Fibroblast of skin of scalp (primary cell): ENCODE measurements at places on chromosomes 2 and 18.
A peak's percentile ranks its signal among the peaks of the same experiment; 100 is the strongest.

DNA sequence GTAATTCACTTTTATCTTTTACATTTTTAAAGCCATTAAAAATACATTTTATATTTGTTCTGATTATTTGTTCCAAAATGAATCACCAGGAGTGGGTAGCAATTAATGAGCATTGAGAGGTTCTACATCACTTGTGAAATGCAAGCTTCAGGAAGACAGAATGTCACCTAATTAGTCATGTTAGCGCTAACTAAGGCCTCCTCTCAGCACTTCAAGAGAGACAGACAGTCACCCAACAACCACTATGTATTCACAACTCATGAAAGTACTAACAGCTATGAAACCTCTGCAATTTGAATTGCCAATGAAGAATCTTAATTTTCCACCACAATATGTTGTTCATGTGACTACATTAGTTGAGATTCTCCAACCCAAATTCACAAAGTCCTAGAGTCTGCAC, 611.0 kb downstream of the KCNJ3 start:
- DNase-seq: no peak

DNA sequence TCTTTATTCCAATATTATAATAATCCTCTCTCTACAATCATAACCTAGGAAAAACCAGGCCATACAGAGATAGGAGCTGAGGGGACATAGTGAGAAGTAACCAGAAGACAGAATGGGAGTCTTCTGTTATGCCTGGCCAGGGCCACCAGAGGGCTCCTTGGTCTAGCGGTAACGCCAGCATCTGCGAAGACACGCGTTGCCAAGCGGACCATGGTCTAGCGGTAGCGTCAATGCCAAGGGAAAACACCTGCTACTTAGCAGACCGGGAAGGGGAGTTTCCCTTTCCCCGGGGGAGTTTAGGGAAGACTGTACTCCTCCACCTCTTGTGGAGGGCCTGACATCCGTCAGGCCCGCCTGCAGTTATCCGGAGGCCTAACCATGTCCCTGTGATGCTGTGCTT, 36.6 kb downstream of the ARL6IP6 start:
- peak; percentile 20 for DNase-seq

DNA sequence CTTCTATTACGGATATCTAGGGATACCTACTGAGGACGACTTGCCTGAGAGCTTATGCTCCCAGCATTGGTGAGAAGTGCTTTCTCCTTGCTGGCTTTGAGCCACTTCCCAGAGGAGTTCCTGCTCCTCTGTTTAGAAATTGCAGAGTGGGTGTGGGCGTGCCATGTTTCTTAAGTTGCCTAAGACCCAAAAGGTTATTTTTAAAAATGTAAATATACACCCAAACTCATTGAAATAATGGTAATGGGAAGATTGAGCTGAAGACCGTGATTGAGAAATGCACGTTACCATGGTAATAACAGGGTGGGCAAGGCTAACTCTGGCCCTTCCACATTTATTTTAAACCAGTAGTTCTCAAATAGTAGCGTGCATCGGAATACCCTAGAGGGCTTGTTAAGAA, 17.2 kb upstream of the TMEM200C start:
- no peak for DNase-seq

GRCh38 chr2:211437396-211437795, 881.0 kb downstream of the CPS1 start:
- DNase-seq: no peak

- no peak for DNase-seq
Observed at GRCh38 chr2:177052471-177052870, 160.1 kb upstream of the HNRNPA3 start.

DNA sequence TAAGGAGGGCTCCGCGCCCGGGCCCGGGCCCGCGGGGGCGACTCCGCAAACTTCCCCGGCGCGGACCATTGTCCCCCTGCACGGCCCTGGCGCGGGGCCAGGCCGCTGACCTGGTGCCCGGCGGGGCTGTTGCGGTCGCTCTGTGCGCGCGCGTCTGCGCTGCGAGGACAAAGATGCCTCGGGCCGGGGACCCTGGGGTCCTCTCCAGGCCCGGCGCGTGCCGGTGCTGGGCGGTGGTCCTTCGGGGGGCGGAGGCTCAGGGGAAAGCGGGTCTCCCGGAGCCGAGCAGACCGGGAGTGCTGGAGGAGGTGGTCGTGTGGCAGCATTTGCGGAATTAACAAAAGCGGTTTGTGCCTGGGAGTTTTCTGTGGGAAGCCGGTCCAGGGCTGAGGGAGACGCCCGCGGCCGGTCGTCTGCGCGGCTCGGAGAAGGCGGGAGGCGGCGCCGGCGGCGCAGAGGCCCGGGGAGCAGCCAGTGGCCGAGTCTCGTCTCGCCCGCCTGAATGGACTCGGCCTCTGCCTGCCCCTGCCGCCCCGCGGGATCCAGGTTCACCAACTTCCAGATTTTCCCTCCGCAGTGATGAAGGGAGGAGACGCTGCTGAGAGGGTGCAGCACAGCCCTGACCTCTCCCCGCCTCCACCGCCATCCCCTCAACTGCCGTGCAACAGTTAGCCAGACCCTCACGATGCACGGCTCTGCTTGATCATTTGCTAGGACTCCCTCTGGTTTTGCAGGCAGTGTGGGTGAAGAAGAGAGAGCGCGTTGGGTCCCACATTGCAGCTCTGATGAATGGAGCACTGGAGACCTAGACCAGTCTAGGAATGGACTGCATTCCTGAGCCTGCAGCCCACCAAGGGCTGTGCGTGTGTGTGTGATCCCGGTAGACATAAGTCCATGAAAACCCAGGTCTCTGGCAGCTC, 705 bp downstream of the EFR3B start:
- DNase-seq: peak; percentile 21

DNA sequence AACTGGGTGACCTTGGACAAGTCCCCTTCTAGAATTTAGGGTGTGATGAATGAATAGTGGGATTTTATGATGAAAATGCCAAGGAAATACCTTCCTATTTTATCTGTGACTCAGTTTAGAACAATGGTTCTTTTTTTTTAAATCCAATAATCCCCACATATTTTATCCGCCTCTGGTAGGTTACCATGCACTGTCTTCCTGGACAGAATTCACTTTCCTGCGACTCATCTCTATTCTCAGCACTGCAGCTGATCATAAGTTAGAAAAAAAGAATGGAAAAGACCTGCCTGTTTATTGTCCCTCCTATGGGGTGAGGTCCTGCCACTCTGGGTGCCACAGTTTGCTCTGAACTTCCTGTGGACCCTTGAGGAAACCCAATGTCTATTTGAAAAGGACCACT, 73.1 kb downstream of the IRS1 start:
- DNase-seq: peak; percentile 15

DNA sequence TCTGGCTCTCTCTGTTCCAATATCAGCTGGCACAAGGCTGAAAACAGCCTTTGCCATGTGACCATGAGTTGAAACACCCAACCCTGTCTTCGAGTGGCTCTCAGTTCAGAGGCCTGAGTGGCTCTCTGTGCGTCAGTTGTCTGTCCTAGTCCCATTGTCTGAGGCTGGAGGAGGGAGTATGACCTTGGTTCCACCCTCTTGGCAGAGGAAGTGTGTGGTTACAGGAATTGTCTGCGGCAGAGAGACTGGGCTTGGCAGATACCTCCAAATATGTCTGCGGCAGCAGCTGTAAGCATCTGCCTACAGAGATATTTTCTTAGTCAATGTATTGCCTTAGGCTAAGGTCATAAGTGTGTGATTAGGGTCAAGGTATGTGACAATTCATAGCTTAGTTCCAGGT, 32.6 kb downstream of the CNGA3 start:
- DNase-seq: peak; percentile 27

- no peak for DNase-seq
Observed at GRCh38 chr2:142426064-142426463, 295.2 kb upstream of the LRP1B start.

GRCh38 chr2:44932564-44933392, 8.7 kb upstream of the SIX3 start:
- DNase-seq: no peak

DNA sequence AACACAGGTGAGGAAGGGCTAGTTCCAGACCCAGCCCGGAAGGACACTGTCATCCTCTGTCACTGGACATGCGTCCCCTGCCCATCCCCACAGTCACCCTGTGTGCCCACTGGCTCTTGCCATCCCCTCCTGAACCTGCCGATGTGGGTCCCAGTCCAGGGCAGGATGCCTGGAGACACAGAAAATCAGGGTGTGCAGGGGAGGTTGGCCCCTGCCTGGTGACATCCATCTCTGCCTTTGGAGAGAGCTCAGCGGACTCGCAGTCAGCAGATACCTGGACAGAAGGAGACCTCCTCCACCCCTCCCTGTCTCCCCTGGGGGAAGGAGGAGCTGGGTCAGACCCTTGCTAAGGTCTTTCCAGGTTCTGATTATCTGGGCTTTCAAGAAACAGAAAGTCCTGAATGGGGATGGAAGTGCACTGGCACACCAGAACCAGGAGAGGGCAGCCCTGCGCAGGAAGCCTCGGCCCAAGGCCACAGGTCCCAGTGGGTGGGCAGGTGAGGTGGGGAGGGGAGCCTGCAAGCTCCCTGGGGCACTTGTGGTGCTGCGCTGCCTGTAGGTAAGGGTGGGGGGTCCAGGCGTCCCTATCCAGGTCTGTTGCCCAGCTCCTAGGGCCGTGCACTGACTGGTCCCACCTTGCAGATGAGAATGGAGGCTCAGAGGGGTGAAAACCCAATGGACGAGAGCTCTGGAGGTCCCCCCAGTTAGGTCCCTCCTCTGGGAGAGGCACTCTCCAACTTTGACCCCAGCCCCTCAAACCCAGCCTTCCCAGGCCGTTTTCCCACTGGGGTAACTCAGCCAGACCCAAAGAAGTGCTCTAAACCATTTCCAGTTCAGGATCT, 9.7 kb upstream of the OTOS start:
- peak; percentile 13 for DNase-seq

DNA sequence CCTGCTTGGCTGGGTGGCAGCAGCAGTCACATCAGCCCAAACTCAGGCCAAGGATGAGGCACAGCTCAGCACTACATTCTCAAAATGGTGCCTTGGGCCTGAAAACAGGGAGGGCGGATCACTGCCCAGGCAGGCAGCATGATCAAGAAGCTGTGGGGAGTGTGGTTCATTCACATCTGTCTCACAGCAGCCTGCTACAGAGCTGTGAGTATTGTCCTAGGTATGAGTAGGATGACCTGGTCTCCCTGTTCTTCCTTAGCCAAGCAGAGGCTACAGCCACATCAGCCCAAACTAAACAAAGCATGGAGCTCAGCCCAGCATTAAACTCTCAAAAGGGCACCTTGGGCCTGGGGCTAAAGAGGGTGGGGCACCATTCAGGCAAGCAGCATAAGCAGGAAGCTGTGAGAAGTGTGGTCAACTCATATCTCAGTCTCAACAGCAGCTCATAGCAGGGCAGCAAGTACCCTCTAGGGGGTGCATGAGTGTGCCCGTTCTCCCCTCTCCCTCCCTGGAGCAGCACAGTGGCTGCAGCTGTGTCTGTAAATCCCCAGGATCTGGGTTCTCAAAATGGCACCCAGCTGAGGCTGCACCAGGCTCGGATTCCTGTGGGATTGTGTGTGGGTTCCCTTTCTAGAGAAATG, 139.6 kb downstream of the TRABD2A start:
- peak; percentile 22 for DNase-seq

DNA sequence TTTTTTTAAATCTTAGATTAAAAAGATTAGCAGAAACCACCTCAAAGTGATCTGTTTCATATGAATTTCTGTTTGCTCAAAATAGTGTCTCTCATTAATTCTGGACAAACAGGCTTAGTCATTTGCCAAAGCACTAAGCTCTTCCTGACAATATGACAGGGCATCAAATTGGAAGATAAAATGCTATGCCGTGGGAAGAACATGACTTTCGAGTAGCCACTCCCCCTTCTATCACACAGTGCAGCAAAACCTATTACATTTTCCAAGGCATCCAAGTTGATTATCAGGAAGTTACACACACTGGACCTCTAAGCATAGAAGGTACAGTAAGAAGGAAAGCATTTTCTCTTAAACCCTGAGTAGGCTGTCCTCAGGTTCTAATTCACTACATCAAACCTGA, 89.5 kb downstream of the STK39 start:
- no peak for DNase-seq

GRCh38 chr2:149223472-149224095, 106.8 kb upstream of the LYPD6 start:
- no peak for DNase-seq

- peak; percentile 55 for DNase-seq
Observed at GRCh38 chr18:32661486-32662299, 111.1 kb downstream of the KLHL14 start.

DNA sequence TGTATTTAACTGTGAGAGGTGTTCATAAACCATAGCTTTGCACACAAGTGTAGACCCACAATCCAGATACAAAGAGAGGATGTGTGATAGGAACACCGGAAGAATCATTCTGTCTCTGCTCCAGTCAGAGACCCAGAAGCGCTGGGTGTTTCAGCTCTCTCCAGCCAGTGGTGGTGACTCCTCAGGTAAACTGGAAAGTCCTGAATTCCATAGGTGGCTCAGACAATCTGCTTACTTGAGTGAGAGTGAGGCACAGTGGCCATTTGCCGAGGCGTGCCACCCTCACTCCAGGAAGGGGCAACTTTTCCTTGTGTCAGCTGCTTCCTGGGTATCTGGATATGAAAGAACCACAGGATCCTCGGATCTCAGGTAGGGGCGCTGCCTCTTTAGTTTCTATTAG, 171.5 kb downstream of the KCNS3 start:
- DNase-seq: no peak

DNA sequence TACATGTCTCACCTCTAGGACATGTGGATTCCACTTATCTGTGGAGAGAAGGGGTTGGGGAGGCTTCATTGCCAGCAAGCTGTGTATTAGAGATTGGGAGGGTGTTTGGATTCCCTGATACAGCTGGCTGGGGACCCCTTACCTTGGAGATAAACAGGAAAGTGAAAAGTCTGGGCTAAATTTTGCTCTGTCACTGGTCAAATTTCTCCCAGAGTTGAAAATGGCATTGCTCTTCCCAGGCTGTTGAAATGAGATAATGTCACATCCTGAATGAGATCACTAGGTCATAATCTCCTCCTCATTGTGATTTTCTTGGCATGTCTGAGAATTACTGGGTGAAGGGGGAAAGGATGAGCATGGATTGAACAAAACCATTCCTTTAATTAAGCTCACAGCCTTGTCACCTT, 265.0 kb upstream of the PARD3B start:
- DNase-seq: no peak

- DNase-seq: peak; percentile 23
Observed at GRCh38 chr2:74384051-74384450, 3.9 kb upstream of the DCTN1 start.

- no peak for DNase-seq
Observed at GRCh38 chr18:13893418-13893760, 21.9 kb downstream of the MC2R start.

GRCh38 chr2:173288561-173288960, 66.1 kb upstream of the CDCA7 start:
- peak; percentile 49 for DNase-seq

DNA sequence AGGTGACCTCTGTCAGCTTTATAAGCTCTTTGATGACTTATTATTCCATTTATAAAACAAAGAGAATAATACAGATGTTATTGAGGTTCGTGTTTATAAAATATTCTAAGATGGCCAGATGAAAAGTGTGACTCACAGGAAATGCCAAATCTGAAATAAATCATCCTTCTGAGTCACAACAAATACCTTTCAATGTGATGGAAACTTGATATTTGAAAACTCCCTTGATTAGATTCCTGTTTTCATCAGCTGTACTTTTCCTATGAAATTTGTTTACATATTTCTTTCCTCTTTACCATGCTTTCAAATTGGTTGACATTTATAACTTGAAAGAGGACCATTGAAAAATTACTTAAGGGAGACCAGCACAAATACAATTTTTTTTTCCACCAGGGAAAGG, 30.6 kb upstream of the PPP1R1C start:
- DNase-seq: peak; percentile 72

- no peak for DNase-seq
Observed at GRCh38 chr2:25816249-25816648, 62.0 kb downstream of the ASXL2 start.

GRCh38 chr2:235170536-235171521, 219.0 kb downstream of the SH3BP4 start:
- peak; percentile 94 for DNase-seq

- DNase-seq: peak; percentile 11
Observed at GRCh38 chr2:162435676-162436075, 91.7 kb downstream of the GCA start.
